ENCODE measurements at places on chromosomes 12 and 14. TPM values are rescaled to one million over a fixed set of nuclear protein-coding genes. Genes with fewer than 3 reads are reported as not detected.

Gene PLXNC1
- total RNA-seq, result 33.7 TPM

Gene HCAR1
- total RNA-seq, result 0.48 TPM

Gene GDF3
- not detected for total RNA-seq

Gene DPPA3
- total RNA-seq, result not detected

Gene BBOF1
- 10.4 TPM for total RNA-seq

Gene MGAT4C
- not detected for total RNA-seq

Gene GDF11
- total RNA-seq, result 2.2 TPM

Gene GLIPR1
- 9.8 TPM for total RNA-seq

Gene ADGRD1
- 10.4 TPM for total RNA-seq

Gene KCNMB4
- 2.5 TPM for total RNA-seq

Gene AQP6
- total RNA-seq, result not detected

All from ovary (tissue), 10 donors.